ENCODE measurements at places on chromosomes 2 and 18. TPM values are rescaled to one million over a fixed set of nuclear protein-coding genes. Genes with fewer than 3 reads are reported as not detected.

GRCh38 chr2:127651971-127652550 lies 6.1 kb downstream of the GPR17 start:
- peaks cover 19% of the 10 kb centered on the region for H3K4me1 ChIP-seq
- H3K27ac ChIP-seq = no peak overlapping the region
- H3K4me3 ChIP-seq = no peak overlapping the region
- peaks cover 3% of the 10 kb centered on the region for H3K36me3 ChIP-seq

DNA sequence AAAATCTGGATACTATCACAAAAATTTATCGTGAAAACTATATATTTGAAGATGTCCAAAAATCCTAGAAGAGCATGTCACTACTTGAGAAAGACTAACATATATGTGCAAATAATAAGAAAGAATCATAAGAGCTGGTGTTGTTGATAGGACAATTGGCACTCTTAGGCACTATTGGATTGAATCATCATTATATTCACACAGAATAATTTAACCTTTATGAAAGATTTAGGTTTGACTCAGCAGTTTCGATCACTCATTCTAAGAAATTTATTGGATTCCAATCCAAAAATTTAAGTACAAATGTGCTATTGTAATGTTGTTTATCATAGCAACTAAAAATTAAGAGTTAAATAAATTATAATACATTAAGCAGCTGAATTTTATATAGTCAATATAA lies 503.6 kb downstream of the SPAG16 start:
- H3K36me3 ChIP-seq = no peaks in the 10 kb centered on the region
- no peak overlapping the region for H3K4me3 ChIP-seq
- DNase-seq = no peak
- H3K4me1 ChIP-seq = no peaks in the 10 kb centered on the region
- H3K27ac ChIP-seq = no peak overlapping the region

EPHA4 gene
- 2.7 TPM for total RNA-seq

PRKAG3 gene
- not detected for total RNA-seq

Measured in SJSA1 (cell line).